Inflammatory macrophage treated with lipopolysaccharide for 1 hour (primary cell): ENCODE measurements at places on chromosomes 12 and 14.

- no peak for DNase-seq
Measured at GRCh38 chr12:68106660-68107059, 52.9 kb downstream of the IFNG start.

DNA sequence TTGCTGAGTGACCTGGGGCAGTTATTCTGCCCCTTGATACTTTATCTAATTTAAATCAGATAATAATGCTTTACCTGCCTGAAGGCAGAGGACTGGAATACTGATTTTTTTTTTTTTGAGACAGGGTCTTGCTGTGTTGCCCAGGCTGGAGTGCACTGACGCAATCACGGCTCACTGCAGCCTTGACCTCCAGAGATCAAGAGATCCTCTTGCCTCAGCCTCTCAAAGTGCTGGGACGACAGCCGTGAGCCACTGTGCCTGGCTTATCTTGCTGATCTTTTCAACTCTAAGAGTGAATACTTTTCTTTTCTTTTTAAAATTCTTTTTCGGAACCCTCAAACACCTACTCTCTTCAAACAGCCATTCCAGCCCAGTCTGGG lies 699 bp upstream of the B4GALNT3 start:
- DNase-seq: no peak

DNA sequence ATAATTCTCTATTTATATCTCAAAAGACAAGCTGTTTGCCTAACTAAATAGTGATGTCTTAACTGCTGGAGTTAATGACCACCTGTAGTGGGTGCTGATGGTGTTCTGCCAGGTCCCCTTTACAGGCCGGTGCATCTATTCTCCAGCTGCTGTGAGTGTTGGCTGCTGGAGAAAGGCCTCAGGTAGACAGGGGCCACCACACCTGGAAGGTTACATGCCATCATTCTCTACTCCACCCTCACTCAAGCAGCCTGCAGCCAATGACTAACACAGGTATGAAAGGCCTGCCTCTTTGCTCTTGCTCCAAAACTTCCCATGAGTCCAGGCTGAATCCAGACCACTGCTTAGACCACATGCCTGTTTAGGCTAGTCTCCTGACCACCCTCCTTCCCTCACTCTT lies 73.9 kb downstream of the RPS6KA5 start:
- no peak for DNase-seq

GRCh38 chr14:85764822-85765221 lies 234.9 kb downstream of the FLRT2 start:
- DNase-seq: no peak

DNA sequence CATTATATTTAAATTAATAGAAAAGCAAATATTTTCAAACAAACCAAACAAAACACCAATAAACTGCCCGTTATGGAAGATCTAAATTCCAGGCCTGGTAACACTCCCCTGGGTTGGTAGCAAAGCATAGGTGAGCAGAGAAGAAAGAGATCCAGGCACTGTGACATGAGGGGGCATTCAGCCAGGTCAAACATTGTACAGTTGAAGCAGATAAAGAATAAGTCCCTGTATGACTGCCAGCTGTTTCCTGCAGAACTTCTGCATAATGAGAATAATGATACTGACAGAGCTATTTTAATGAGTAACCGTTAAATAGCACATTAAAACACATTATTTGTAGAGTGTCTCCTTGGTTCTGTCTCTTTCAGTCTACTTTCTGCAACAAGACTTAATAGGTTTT lies 35.4 kb downstream of the SLC38A1 start:
- no peak for DNase-seq

GRCh38 chr14:65211341-65211987 lies 109.1 kb upstream of the MAX start:
- DNase-seq: peak; percentile 55

DNA sequence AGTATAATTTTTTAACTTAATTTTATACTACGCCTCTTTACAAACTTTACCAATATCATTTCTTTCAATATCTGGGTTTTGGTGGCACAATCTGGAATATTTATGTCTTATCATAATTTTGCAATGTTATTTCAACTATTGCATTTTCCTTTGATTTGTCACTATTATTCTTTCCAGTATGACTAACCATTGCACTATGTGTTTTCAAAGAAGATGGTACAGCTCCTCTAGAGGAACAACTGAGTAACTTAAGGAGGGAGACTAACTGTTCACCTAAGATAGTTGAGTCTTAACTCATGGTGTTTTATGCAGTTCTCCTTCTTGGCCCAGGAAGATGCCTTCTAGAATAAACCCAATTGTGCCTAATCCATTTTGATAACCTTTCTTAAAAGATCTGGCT lies 60.5 kb upstream of the KIF21A start:
- DNase-seq: no peak
